Regular cardiac myocyte (primary cell): ENCODE measurements at places on chromosomes 7 and 10. TPM values are rescaled to one million over a fixed set of nuclear protein-coding genes. Genes with fewer than 3 reads are reported as not detected.

AFAP1L2 gene
- total RNA-seq = 0.19 and 1.4 TPM in 2 replicates

CPN1 gene
- total RNA-seq = not detected in 2 replicates

USP6NL gene
- 10.7 and 12.4 TPM in 2 replicates for total RNA-seq

LRRN3 gene
- 4.8 and 10.5 TPM in 2 replicates for total RNA-seq

SNCG gene
- 26.3 and 36.1 TPM in 2 replicates for total RNA-seq

GDF2 gene
- under 0.01 TPM in 1 of 2 replicates, not detected in the other for total RNA-seq

GPR26 gene
- total RNA-seq = not detected in 2 replicates

SPDYE11 gene
- not detected in 2 replicates for total RNA-seq
